ENCODE measurements at places on chromosomes 1 and 21.

DNA sequence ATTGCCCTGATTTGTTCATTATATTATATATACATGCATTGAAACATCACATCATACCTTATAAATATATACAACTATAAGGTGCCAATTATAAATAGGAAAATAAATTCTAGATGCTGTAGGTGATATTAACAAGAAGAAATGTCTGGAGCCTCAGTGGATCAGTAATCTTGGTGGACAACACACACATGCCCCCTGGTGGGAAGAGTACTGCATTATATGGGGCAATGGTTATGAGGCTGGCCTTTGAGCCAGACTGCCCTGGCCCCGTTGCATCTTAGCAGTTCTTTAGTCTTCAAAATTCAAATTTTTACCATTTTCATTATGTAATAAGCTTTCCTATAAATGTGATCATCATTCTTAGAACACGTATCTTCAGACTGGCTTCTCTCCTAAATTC, 335.0 kb upstream of the GREM2 start:
- DNase-seq: no peak

DNA sequence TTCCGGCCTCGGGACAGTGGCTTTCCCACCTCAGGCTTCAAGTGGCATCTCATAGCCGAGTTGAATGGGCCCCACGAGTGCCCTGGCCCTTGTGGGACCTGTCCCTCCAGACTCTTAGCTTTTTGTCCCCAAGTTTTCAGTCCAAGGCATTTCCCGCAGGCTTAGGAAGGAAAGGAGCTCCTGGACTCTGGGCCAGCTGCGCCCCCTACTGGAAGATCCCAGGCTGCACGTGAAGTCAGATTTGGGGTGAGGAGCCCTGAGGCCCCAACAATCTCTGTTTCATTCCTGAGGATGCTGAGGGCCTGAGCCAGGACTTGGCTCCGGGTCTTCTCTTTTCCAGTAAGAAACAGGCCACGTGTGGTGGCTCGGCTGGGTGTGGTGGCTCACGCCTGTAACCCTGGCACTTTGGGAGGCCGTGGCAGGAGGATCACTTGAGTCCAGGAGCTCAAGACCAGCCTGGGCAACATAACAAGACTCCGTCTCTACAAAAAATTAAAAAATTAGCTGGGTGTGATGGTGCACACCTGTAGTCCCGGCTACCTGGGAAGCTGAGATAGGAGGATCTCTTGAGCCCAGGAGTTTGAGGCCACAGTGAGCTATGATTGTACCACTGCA, 67.4 kb downstream of the ARHGEF10L start:
- peak; percentile 18 for DNase-seq

GRCh38 chr1:19140465-19140864, 69.6 kb downstream of the UBR4 start:
- DNase-seq: no peak

GRCh38 chr21:37237764-37238163, 29.4 kb downstream of the VPS26C start:
- DNase-seq: no peak

DNA sequence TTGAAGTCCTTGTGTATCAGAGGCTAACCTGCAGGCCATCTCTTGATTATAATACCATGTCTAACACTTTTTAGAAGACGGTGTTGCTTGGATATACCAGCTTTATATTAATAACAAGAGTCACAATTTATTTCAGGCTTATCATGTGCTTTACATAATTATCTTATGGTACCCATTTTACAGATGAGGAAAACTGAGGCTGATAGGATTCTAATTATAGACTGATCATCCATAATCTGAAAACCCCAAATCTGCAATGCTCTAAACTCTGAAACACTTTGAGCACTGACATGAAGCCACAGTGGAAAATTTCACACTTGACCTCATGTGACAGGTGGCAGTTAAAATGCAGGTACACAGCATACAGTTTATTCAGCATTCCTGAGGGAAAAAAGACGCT, 7.2 kb upstream of the RPL11 start:
- no peak for DNase-seq

GRCh38 chr21:41932191-41932575, 21.6 kb downstream of the C2CD2 start:
- no peak for DNase-seq

DNA sequence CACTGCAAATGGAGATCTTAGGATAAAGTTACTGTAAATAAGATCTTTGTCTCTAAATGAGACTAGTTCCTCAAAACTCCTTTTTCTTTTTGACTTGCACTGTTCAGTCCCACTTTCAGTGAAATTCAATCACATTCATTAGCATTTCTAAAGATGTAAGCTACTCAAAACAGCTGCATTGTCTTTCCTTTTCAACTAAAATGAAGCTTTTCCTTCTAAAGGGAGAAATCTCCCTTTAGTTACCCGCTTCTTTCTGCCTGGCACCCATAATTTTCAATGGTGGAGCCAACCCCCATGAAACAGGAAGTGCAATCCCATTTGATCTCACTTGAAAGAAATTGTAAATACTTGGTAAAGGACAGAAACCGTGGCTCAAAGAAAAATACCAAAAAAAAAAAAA, 387.4 kb upstream of the PKN2 start:
- no peak for DNase-seq

DNA sequence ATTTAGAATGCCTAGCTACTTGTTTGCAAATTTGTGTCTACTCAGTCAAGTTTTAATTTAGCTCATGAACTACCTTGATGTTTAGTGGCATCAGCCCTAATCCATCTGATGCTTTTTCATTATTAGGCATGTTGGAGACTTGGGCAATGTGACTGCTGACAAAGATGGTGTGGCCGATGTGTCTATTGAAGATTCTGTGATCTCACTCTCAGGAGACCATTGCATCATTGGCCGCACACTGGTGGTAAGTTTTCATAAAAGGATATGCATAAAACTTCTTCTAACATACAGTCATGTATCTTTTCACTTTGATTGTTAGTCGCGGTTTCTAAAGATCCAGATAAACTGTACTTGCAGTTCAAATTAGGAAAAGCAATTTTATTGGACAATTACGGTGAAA, 7.6 kb downstream of the SOD1 start:
- DNase-seq: no peak

DNA sequence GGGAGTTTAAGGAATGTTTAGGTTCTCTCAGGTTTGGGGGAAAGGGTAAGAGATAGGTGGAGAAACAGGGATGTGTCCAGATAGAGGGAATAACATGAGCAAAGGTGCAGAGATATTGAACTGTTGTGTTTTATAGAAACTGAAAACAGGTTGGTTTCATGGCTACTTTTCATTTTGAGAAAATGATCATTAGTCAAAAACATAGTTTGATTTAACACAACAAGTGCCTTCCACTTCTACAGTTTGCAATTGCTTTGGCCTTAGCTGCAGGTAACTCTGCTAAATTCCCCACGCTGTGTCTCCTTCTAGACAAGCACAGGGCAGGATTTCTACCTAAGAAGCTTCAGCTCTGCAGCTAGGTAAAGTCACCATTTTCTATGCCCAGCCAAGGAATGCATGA, 124.9 kb downstream of the RGS2 start:
- DNase-seq: no peak

DNA sequence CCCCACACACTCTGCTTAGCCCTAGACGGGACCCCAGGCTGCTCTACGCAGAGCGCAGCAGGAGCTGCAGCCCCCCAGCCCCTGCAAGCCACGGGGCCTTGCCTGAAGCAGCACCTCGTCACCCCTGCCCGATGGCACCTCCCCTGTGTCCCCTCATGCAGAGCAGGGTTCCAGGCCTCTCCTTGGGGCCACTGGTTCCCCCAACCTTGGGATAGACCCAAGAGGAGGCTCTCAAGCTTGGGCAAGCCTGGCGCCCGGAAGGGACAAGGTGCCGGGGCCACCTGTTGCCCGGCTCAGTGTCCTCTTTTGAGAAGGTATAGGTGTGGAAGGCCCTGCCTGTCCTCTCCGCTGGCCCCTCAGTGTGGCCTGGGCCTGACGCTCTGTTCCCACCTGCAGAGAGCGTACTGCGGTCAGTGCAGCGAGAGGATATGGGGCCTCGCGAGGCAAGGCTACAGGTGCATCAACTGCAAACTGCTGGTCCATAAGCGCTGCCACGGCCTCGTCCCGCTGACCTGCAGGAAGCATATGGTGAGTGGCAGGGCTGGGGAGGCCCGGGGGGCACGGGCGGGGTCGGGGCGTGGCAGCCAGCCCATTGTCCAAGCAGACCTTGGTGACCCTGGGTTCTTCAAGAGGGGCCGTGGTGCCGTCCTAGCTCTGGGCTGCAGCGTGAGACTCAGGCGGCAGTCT, 50.6 kb downstream of the FAAP20 start:
- no peak for DNase-seq

- no peak for DNase-seq
These were observed 36.8 kb upstream of the PTPRF start for GRCh38 chr1:43493661-43494450.

DNA sequence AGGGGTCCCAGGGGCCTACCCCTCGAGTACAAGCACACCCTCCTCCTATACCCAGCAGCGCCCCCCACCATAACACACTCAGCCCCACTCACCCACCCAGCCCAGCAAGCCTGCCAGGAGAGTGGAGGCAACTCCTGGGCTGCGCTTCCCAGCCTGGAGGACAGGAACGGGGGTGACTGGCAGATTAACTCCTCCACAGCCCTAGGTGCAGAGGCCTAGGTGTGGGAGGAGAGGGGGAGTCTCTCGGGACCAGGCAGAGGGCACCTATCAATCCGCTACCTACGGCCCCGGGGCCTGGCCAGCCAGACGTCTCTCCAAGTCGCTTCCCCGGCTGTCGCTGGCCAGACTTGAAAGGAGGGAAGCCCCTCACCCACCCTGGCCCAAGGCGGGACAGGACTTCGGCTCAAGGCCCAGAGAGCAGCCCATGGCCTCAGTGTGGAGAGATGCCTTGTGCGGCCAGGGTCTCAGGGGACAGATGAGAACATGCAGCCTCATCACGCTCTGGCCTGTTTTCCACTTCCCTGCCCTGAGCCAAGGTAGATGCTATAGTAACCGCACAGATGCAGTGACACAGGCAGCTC, 24.9 kb downstream of the MATN1 start:
- no peak for DNase-seq

DNA sequence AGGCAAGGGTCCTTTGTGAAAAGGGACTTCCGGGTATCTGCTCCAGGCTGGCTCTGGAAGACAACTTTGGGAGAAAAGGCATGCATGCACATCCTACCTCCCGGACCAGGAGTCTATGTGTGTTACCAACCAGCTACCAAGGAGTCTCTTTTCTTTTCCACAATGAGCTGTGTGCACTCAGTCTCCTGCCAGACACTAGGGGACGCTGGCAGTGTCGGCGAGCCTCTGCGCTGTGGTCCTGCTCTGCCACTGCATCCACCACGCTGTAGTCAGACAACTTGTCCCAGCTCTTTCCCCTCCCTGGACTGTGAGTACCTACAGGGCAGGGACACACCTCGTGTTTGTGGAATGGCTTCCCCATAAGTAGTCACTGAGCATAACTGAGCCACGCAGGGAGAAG, 5.1 kb upstream of the SSR2 start:
- DNase-seq: no peak
